ENCODE measurements at places on chromosomes 2 and 18. TPM values are rescaled to one million over a fixed set of nuclear protein-coding genes. Genes with fewer than 3 reads are reported as not detected.

NPAS2 gene
- polyA plus RNA-seq, result 3.7 TPM

ATP8B1 gene
- 2.1 TPM for polyA plus RNA-seq

CRYGD gene
- not detected for polyA plus RNA-seq

RGPD5 gene
- polyA plus RNA-seq, result 6.7 TPM

PARD6G gene
- polyA plus RNA-seq, result 0.47 TPM

TMEM247 gene
- not detected for polyA plus RNA-seq

POU3F3 gene
- polyA plus RNA-seq, result not detected

ACMSD gene
- not detected for polyA plus RNA-seq

FKBP1B gene
- 3.9 TPM for polyA plus RNA-seq

RGPD4 gene
- not detected for polyA plus RNA-seq

TRAPPC8 gene
- 17.6 TPM for polyA plus RNA-seq
